ENCODE measurements at places on chromosomes 7 and 10.

GRCh38 chr7:151197932-151198331, 10.9 kb upstream of the ASB10 start:
- no peak for DNase-seq

DNA sequence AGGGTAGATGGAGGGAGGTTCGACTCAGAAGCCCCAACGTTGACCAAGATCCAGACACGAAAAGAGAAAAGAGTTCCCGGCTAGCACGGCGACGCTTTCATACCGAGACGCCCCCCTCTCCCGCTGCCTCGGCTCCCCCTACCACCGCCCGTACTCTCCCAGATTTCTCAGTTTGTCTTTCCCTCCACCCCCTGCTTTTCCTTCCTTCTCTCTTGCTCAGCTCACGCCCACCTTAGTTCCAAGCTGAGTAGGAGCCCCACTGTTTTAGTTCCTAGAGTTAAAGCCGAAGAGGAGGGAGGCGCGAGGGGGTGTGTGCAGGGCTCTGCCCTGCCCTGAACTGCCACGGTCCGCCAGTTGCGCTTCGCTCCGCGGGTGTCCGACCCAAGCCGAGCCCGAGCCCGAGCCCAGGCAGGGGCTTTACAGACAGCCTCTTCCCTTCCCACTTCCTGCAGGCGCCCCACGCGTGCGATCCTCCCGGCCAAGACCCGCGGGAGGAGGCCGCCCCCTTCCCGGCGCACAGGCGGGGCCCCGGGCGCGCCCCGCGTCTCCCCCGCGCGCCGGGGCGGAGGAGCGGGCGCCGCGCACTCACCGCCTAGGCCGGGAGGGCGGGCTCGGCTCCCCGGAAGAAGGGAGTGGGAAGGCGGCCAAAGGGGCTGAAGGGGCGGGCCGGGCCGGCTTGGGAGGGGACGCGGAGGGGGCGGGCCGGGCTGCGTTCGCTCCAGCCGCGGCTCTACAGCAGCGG, at the start of gene EPHB6:
EPHB6 (plus strand) TSS at position 705 of the 742 bp plus-strand sequence. CDS start 8,152 bp downstream, outside the sequence.
- peak; percentile 57 for DNase-seq

GRCh38 chr10:124168991-124169802, 75.8 kb upstream of the CHST15 start:
- no peak for DNase-seq

DNA sequence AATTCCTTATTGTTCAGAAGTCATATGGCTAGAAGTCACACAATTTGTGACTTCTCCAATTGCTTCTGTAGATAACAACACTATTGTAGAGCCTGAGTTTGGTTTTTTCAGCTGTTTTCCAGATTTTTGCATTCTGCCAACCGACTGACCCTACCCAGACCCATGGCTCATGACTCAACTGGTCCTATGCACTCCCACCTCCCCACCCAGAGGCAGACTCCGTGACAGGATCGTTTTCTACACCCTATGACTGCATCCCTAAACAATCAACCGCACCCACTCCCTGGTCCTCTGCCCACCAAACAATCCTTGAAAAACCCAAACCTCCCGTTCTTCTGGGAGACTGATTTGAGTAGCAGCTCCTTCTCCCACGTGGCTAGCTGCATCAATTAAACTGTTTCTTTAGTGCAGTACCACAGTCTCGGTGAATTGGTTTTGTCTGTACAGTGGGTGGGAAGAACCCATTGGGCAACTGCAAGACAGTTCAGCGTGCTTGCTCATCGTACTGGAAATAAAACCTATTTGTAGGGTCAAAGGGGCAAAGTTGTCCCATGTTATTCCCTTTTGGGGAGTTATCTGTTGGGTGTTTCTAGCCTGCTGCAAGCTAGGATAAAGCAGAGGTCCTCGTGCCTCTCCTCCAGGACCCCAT, 150.3 kb upstream of the FAM20C start:
- no peak for DNase-seq

GRCh38 chr7:137839903-137840779, 6.6 kb downstream of the DGKI start:
- peak; percentile 83 for DNase-seq

GRCh38 chr10:3741688-3742461, 43.1 kb downstream of the KLF6 start:
- no peak for DNase-seq

GRCh38 chr10:86592413-86592812, 61.9 kb upstream of the OPN4 start:
- no peak for DNase-seq

DNA sequence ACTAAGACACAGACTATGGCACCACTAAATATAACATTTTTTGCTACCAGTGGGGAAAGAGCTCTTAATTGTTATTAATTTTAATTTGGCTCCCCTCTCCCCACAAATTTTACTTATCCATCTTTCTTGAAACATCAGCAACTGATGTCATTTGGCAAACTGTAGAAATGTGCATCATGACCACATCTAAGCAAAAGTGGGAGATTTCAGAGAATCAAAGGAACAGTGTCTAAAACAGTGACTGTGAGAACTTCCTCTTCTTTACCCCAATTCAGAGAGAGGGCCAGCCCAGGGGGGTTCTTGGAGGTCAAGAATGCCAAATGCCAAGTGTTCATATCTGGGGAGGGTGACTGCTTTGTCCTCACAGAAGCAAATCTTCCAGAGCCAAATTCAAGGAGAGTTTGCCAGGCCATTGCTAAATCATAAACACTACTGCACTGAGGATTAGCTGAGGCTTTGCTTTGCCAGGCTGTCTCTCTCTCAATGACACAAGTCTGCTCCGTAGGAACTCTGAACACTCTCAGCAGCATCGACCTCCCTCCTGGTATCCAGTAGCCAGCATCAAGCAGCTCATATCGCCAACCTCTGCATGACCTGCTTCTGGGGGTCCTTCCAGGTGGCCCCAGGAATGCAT, 65.6 kb downstream of the ITIH5 start:
- no peak for DNase-seq

DNA sequence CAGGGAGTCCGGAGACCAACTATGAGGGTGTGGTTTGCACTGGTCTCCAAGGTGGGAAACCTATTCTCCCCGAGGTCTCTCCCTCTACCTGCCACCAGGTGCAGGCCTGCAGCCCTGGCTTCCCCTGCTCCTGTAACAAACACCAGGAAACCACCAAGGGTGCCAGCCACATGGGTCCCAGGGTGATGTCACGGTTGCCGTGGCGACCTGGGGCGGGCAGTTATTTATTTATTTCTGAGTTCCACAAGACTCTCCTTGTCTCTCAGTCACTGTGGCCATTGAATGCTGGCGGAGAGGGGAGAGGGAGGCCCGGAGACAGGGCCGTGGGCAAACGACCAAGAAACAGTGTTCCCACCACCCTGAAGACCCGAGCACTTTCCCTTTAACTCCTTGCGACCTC, 27.0 kb downstream of the MMD2 start:
- peak; percentile 87 for DNase-seq

DNA sequence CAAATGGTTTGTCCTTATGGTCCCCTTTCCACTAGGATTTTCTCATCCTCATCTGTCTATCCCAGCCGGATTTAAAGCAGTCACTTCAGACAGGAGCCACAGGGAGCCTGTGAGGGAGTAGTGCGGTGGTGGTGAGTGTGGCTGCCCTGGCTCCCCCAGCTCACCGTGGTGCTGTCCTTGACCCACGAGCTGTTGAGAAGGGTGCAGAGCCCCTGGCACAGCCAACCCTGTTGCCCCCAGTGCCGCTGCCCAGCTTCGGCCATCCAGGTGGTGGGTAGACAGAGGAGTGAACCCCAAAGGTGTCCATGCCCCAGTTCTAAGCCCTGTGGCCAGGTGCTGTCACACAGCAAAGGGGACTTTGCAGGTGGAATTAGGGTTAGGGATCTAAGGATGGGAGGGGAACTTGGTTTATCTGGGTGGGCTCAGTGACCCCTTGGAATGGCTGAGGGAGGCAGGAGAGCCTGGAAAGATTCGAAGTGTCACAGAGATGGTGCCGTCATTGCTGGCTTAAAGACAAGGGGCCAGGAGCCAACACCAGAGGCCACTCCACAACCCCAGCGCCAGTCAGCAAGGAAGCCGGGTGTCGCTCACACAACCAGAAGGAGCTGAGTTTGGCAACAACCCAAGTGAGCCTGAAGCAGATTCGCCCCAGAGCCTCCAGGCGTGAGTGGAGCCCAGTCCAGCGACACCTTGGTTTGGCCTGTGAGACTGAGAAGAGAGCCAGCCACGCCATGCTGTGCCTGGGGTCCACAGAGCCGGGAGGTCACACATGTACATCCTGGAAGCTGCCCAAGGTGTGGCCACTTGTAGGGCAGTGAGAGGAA, 142.4 kb downstream of the ADCY1 start:
- no peak for DNase-seq

- no peak for DNase-seq
Observed at GRCh38 chr10:62852961-62853702, 37.0 kb upstream of the EGR2 start.

- peak; percentile 77 for DNase-seq
Observed at GRCh38 chr10:93074147-93074596, 479 bp downstream of the CYP26A1 start.

GRCh38 chr10:21135023-21135931, 238.2 kb upstream of the NEBL start:
- no peak for DNase-seq

- DNase-seq: no peak
Observed at GRCh38 chr7:82699773-82700186, 256.2 kb upstream of the CACNA2D1 start.

DNA sequence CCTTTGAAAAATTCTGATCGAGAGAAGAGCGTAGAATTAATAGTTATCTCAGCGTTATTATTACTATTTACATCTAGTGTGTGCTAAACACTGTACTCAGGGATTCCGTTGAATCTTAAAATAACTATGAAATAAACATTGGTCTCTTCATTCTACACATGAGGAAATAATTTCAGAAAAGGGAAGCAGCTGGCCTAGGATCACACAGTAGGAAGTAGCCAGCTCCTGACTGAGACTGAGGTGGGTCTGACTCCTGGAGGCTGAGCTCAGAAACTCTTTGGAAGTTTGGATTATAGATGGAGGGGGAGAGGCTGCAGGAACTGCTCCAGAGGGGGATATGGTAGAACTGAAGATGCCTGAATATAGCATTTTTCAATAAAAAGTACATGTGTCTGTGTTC, 183.9 kb upstream of the WDR11 start:
- DNase-seq: no peak

All from NCI-H1417 (cell line).